ENCODE measurements at places on chromosomes 4 and X. TPM values are rescaled to one million over a fixed set of nuclear protein-coding genes. Genes with fewer than 3 reads are reported as not detected.

Gene UGT2B11
- total RNA-seq, result not detected

Gene MYL5
- total RNA-seq, result 19.8 TPM

GRCh38 chr4:52036886-52037530 lies 1.1 kb downstream of the SGCB start:
- DNase-seq, result no peak
- peaks cover 27% of the 10 kb centered on the region for H3K4me1 ChIP-seq
- peak overlapping the region; percentile 74 for H3K27ac ChIP-seq
- H3K36me3 ChIP-seq, result peaks cover 8% of the 10 kb centered on the region
- peaks cover 25% of the 10 kb centered on the region for H3K27me3 ChIP-seq

- no peak for DNase-seq
- no peak overlapping the region for H3K4me3 ChIP-seq
- H3K36me3 ChIP-seq, result no peaks in the 10 kb centered on the region
- H3K27ac ChIP-seq, result no peak overlapping the region
- H3K4me1 ChIP-seq, result no peaks in the 10 kb centered on the region
- H3K27me3 ChIP-seq, result peaks cover 5% of the 10 kb centered on the region
These were observed 54.1 kb upstream of the AP1S2 start for GRCh38 chrX:15908603-15909290.

Gene ADAMTS3
- total RNA-seq, result not detected

Gene TEX13B
- not detected for total RNA-seq

DNA sequence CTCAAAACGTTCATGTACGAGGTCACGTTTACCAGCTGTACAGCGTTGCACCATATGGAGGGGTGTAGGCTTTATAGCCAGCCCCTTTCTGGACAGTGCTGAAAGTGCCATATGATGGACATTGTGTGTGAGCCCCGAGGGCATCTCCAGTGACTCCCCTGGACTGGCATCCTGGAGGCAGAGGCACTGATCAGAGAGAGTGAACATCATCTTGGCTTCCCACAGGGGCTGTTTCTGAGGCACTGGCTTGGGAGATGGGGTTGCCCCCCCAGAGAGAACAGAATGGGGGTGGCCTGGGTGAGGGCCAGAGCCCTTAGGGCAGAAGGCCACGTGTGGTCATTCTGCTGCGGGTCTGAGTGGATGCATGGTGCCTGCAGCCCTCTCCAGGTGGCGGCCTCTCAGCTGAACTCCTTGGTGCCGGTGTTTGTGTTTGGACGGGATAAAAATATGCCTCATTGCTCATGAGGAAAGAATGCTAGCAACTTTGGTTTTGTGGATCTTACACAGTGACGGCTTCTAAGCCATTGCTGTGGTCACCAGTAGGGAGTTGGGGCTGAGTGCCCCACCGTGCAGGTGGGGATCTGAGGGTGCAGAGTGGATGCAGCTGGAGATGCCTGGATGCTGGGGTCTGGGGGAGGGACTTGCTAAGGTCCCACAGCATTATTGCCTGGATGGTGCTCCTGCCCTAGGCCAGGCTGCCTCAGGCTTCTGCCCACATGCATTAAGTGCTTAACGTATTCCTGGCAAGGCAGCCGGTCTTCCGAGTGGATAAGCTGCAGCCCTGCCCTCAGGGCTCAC lies 3.4 kb downstream of the WFS1 start:
- no peak for DNase-seq
- H3K36me3 ChIP-seq, result no peaks in the 10 kb centered on the region
- H3K27ac ChIP-seq, result no peak overlapping the region
- H3K4me1 ChIP-seq, result peaks cover 15% of the 10 kb centered on the region
- no peak overlapping the region for H3K4me3 ChIP-seq

DNA sequence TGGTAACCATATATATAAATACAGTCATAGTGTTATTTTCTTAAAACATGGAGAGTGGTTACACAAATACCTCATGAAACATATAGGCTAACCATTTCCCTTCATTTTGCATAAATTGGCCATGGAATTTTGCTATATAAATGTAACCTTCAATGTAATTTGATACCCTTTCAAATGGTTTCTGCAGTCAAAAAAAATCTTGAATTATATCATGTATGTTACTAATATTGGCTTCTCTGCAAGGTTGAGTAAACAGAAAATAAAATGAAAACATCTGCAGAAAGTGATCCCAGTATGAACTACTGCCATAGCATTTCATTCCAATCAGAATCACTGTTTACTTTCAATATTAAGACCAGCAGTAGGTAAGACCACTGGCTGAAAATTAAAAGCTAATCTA lies 1165.9 kb upstream of the TENM3 start:
- no peaks in the 10 kb centered on the region for H3K27me3 ChIP-seq
- no peaks in the 10 kb centered on the region for H3K4me1 ChIP-seq
- DNase-seq, result no peak
- H3K4me3 ChIP-seq, result no peak overlapping the region
- H3K36me3 ChIP-seq, result no peaks in the 10 kb centered on the region

GRCh38 chr4:26141911-26142638 lies 178.7 kb upstream of the RBPJ start:
- H3K27ac ChIP-seq, result peak overlapping the region; percentile 65
- peak; percentile 36 for DNase-seq
- H3K4me1 ChIP-seq, result peaks cover 38% of the 10 kb centered on the region
- H3K36me3 ChIP-seq, result peaks cover 12% of the 10 kb centered on the region
